ENCODE measurements at places on chromosomes 3 and 15.

GRCh38 chr3:16496408-16497222 is 16.9 kb downstream of the RFTN1 start:
- no peak for DNase-seq

- DNase-seq, result no peak
Observed at GRCh38 chr15:90029024-90029423, 27.9 kb downstream of the ZNF710 start.

- DNase-seq, result no peak
Observed at GRCh38 chr15:61720197-61720704, 340.0 kb downstream of the VPS13C start.

GRCh38 chr15:95558916-95559315 is 771.6 kb upstream of the NR2F2 start:
- DNase-seq, result no peak

DNA sequence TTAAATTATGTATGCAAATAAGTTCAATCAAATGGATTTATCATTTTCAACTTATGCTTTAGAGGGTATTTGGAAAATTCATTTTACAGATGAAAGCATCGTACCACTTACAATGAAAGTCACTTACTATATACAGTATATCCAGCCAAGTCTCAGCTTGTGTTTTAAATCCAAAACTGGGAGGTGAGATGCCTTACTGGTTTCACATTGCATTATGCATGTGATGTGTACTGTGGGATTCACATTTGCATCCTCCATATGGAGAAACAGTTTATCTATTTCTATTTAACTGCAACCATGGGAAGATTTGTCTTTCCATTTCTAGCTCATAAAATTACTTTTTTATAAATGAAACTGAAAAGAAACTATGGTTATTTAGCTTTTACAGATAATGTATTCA is 248.1 kb downstream of the CNTN3 start:
- no peak for DNase-seq

DNA sequence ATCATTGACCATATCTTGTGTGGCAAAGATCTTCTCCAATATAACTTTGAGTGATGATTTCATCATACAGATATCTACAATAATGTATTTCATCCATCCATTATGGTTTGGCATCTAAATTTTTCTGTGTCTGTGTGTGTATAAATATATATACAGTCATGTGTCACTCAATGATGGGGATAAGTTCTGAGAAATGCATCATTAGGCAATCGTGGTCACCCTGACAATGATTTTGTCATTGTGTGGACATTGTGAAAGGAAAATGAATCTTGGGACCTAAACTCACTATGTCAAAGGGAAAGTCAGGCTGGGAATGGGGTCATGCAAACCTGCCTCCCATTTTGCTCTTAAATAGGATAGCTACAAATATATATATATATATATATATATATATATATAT is 12.4 kb downstream of the CFAP161 start:
- no peak for DNase-seq

GRCh38 chr3:45917146-45917898 is 25.9 kb upstream of the CXCR6 start:
- no peak for DNase-seq

DNA sequence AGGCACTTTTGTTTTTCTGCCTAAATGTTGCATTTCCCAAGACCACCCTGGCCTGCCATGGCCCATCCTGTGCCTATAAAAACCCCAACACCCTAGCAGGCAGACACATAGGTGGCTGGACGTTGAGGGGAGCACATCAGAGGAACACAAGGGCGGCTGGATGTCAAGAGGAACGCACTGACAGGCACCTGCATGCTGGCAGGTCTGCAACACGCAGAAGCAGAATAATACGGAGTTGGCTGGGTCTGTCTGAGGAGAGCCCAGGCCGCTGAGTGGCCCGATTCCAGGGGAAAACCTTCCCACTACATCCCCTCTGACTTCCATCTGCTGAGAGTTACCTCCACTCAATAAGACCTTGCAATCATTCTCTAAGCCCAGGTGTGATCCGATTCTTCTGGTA is 765.6 kb downstream of the PLOD2 start:
- DNase-seq, result no peak

- no peak for DNase-seq
Observed at GRCh38 chr15:93566762-93567161, 477.8 kb upstream of the RGMA start.

GRCh38 chr3:28198974-28199373 is 42.4 kb upstream of the CMC1 start:
- DNase-seq, result no peak
